Stimulated activated CD8-positive, alpha-beta memory T cell treated with anti-CD3 and anti-CD28 coated beads, Interleukin-2, amount 100 ng/mL, for 1 hour (primary cell): ENCODE measurements at places on chromosomes 13 and 19.

DNA sequence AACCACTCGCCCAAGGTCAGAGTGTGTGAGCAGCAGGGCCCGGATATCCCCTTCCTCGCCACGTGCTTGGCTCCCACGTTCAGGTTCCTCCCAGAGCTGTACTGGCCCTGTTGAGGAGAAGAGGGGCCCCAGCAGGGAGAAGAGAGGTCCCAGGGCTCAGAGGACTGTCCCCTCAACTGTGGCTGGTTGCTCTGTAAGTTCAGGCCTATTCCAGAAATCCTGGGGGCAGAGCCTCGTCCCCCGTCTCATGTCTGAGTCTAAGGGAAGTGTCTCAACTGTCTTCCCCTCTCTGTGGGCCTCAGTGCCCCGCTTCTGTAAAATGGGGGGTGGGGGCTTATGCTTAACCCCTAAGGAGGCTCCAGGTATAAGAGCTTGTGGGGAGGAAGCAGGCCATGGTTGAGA, 3.9 kb downstream of the PPP5C start:
- DNase-seq, result no peak

- DNase-seq, result no peak
Measured at GRCh38 chr19:17811681-17812080, 9.6 kb downstream of the INSL3 start.

DNA sequence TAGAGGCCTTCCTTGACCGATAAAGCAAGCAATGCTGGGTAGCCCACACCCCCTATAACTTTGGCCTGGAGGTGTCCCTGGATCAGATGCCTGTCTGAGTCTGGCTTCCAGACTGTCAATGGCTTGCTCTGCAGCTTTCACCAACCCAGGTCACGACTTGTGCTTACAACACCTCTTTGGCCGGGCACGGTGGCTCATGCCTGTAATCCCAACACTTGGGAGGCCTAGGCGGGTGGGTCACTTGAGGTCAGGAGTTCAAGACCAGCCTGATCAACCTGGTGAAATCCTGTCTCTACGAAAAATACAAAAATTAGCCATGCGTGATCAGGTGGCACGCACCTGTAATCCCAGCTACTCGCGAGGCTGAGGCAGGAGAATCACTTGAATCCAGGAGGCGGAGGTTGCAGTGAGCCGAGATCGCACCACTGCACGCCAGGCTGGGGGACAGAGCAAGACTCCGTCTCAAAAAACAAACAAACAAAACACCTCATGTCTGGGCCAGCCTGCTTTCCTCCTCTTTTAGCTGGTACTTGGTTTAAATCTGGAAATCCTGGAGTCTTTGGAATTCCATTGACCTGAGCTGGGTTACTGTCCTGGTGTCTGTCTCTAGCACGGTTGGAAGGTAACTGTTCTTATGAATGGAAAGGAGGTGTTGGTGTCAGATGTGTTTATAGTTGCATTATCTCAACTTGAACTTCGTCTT, 10.3 kb upstream of the GARRE1 start:
- DNase-seq, result no peak

- DNase-seq, result no peak
Measured at GRCh38 chr13:104461049-104461448, 1394.8 kb upstream of the SLC10A2 start.

- DNase-seq, result no peak
Measured at GRCh38 chr13:105135852-105136615, 1399.4 kb downstream of the EFNB2 start.

GRCh38 chr13:25873242-25873612, 178.6 kb downstream of the SHISA2 start:
- DNase-seq, result no peak

GRCh38 chr13:51953347-51954195, 57.7 kb downstream of the ATP7B start:
- no peak for DNase-seq

DNA sequence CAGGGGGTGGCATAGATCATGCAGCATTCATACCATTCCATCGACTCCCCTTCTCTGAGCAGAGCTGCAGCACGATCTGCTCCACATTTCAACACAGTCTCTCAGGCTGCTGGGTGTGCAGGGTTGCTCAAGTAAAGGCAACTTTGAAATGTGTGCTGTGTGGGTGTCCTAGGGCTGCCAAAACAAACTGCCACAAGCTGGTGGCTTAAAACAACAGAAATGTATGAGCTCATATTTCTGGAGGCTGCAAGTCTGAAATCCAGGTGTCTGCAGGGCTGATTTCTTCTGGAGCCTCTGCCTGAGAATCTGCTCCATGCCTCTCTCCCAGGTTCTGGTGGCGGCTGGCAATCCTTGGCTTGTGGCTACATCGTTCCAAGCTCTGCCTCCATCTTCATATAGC, 63.7 kb upstream of the WDFY2 start:
- no peak for DNase-seq

- DNase-seq, result no peak
Measured at GRCh38 chr19:1510442-1510806, 2.4 kb downstream of the ADAMTSL5 start.

DNA sequence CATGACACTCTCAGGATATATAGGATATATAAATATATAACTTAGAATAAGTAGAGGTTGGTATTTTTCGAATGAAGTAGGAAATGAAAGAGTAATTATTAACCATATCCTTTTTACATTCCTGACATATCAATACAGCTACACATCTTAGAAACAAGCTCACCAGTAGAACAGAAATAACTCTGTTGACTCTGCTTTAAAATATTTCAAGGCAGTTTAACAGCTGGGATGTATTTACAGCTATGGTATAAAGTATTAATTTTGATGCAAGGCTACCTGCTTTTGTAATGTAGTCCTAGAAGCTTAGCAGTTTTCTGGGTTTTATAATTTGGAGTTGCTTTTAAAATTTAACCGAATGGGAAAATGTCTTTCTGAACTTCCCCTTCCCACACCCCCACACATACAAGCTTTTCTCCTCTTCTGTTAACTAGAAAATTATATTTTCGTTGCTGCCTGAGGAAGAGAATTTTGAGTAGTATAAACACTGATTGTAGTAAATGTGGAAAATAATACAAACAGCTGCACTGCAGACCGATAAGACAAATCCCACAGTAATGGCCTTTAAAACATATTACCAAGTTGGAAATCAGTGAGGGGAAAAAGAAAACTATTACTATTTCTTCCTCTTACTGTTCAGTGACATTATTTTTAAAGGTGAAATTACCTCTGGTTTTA, 147.7 kb downstream of the GGACT start:
- DNase-seq, result no peak

GRCh38 chr13:22648320-22648801, 532.4 kb upstream of the SGCG start:
- DNase-seq, result no peak

GRCh38 chr19:16018801-16019551, 57.3 kb upstream of the TPM4 start:
- no peak for DNase-seq

DNA sequence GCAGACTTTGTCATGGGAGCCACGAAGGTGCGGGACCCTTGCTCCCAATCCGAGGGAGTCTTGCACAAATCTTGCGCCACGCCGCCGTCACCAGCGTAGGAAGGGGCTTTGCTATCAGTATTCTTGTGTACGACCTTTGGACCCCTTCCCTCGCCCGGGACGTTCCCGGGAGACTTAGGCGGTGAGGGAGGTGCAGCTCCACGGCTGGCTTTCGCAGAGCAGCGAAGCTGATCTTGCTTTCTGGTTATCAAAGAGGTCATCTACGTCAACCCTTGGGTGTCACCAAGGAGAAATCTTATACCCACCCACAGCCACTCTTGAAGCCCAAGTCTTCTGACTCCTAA, 583 bp downstream of the TECR start:
- no peak for DNase-seq

- no peak for DNase-seq
Measured at GRCh38 chr13:113859311-113860050, 4.4 kb downstream of the GAS6 start.

DNA sequence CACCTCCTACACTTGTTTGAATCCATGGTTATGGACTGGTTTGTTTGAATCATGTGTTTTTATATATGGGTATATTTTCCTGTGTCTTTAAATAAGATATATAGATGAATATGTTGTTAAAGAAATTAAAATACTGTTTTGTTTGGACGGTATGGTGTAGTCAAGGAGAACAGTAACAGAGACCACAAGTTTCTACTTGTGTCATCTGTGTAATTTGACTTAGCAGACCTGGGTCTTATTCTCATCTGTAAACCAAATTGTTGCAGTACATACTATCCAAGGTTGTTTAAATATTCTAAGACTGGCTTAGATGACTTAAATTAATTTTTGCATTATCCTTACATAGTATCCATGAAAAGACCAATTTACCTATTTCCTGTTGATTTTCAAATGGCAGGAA, 361.1 kb upstream of the SLITRK1 start:
- no peak for DNase-seq

- DNase-seq, result no peak
Measured at GRCh38 chr19:51751655-51752054, at the start of gene FPR1. FPR1 (minus strand) TSS chr19:51751878; CDS start chr19:51746994, 4,884 bp downstream.

GRCh38 chr13:28582225-28582891, 76.6 kb upstream of the POMP start:
- no peak for DNase-seq

GRCh38 chr19:43469160-43469480, 3.7 kb upstream of the LYPD3 start:
- DNase-seq, result no peak

DNA sequence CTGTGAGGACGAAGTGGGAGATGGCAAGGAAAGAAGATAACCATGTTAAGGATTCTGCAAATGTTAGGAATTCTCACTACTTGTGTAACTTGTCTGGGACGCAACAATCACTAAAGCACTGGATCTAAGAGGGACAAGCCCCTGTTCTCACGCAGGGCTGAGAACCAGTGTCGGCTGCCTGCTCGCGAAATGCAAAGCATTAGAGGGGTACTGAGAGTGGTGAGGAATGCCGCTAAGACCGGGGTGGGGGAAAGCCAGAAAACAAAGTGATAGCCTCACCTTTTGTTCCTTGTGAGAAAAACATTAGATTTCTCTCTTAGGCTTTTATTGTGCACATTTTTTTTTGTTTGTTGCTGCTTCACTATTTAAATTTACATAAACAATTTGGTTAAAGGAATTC, 241.9 kb downstream of the ABCC4 start:
- DNase-seq, result no peak

DNA sequence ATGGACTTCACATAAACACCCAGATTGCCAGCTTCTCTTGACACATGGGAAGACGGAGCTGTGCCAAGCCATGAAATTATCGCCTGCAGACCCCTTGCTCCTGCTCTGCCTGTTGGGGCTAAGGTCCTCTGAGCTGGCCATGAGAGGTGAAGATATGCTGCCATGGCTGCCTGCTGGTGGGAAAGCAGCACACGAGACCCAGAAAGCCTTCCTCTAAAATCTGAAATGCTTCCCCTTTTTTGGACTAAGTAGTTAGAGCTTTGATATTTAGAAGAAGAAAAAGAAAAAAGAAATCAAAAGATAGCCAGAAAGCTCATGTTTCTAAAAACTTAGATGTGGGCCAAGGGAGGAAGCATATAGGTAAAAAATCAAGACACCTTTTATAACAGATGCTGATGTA, 11.2 kb downstream of the WDFY2 start:
- no peak for DNase-seq

- no peak for DNase-seq
Measured at GRCh38 chr19:38693380-38694223, 46.2 kb downstream of the ACTN4 start.

- DNase-seq, result no peak
Measured at GRCh38 chr19:13843104-13843921, 33.6 kb upstream of the NANOS3 start.

DNA sequence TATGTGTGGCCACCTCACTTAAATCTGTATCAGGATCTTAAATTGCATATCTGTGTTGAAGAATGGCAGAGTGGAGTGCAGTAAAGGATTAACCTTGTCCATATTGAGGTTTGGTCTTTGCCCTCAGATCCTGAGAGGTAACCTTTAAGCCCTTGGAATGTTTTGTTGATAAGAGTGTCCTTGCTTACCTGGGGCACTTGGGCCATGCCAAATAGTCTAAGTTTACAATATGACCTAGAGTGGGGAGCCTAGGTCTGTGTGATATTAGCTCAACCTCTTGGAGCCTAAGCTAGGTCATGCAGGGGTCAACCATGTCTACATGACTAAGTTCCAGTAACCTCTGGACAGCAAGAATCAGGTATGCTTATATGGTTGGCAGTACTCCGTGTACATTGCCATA, 792.5 kb downstream of the DIAPH3 start:
- DNase-seq, result no peak

GRCh38 chr19:50321831-50322230, 7.3 kb downstream of the KCNC3 start:
- no peak for DNase-seq

DNA sequence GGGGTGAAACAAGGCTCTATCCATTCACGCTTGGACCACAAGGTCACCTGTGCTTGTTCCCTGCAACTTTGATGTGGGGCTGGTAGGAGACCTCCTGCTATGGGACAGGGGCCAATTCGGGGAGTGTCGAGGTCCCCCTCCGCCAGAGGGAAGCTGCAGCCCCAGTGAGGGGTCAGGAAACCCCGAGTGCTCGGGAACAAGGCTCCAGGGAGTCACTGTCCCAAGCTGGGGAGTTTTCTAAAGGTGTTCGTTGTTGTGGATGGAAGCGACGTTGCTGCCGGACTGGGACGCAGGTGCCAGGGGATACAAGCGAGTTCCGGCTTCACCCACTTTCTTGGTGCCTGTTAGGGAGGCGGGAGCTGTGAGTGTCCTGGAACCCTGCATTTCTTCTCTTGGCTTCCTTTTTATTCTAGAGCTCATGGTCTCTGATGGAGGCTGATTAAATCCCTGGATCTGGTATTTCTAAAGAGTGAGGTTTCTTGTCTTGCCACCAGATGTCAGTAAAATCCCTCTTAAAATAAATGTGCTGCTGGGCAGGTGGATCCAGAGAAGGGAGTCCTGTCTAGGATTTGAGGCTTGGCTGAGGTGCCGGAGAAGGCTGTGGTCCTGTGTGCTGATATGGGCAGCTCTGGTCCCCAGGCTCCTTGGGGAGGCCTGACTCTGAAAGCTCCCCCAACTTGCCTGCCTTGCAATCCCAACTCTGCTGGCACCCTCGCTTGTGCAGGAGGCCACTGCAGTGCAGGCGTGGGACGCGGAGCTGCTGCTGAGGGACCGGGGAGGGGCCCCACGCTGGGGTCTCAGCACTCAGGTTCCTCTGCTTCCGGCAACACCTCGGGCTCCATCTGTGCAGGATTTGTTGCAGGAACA, 153.9 kb downstream of the TEX29 start:
- no peak for DNase-seq

DNA sequence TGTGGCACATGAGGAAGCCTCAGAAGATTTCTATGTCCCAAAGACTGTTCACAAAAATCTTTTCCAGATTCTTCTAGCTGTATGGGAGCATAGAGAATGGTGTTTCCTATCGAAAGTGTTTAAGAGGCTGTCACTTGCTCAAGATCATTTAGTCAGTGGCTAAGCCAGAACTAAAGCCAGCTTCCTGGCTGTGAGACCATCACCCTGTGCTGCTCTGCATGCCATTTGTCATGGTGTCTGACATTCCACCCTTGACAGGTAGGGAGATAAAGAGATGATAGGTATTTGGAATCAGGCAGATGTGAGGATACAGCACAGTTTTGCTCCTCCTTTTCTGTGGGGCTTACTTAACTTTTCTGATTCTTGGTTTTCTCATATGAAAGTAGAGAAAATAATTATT, 177.3 kb downstream of the DNAJC15 start:
- no peak for DNase-seq
